C1 segment of cervical spinal cord (tissue), 14 donors: ENCODE measurements at places on chromosomes 13 and 19.
A peak's percentile ranks its signal among the peaks of the same experiment; 100 is the strongest.

GRCh38 chr13:113364901-113365582 is 1.1 kb upstream of the GRTP1 start:
- no peak for DNase-seq

GRCh38 chr19:31553112-31553845 is 204.0 kb upstream of the TSHZ3 start:
- no peak for DNase-seq

DNA sequence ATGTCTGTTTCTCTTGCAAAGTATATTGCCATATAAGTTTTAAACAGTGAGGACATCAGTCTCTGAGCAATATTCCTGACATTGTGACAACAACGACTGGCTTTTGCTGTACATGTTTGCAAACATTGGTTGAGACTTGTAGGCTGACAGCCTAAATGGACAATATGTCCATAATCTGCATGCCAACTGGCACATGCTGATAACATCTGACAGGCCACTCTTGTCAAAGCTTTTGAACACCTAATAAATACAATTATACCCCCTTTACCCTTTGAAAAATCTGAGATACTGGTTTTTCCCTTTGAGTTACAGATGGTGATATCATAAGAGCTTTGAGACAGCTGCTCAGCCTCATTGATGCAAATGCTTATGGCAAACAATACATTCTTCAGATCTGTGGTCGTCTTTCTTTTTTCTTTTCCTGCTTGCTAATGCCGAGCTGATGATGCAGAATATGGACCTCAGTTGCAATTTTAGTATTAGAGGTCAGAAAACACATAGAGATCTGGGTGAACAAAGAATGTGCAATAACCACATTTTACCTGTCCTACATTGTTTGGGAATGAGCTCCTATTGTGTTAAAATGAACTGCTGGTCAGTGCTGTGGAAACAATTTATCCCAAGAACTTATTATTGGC is 114.9 kb downstream of the RFC3 start:
- DNase-seq = no peak

DNA sequence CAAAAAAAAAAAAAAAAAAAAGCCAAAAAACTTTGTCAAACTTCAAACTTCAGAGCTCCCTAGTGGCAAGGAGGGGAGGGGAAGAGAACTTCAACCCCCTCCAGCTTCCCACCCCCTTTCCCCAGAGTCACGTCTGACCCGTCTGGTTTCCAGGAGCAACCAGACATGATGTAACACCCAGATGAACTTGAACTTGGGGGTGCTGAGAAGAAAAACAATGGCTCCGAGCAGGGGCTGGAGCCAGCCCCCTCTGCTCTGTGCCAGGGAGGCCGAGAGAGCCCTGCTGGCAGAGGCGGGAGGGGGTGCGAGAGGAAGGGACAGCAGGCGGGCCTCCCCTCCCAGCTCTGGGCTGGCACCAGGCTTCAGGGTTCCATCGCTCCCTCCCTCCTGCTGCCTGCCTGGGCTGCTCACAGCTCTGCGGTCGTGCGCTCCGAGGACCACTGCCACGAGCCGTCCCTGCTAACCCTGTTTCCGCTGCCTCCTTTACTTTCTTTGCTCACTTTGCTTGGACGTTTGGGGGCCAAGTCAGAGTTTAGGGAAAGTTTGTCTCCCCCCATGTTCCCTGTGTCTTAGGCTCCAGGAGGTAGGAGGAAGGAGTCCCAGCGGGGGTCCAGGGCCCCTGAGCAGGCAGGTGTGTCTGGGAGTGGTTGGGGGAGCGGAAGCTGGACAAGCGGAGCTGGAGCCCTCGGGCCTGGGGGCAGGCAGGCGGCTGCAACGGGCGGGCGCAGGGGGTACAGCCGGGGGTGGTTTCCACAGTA is 11.1 kb downstream of the LYL1 start:
- peak; percentile 83 for DNase-seq

DNA sequence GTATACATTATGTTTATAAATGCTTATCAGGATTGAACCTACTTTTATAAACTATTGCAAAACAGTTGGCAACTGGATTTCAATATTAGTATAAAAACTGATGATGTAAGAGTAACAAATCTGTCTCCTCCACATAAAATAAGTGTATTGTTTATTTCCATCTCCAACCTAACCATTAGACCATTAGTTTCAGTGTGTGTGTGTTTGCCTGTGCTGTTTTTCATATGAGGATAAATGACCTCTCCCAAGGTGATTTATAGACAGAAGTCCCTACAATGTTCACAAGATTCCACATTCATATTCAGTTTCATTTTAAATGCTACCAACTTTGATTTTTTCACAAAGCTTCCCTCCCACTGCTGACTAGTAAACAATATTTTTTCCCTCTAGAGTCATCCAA is 871.6 kb downstream of the PCDH9 start:
- DNase-seq = no peak

GRCh38 chr13:21080593-21080891 is 19.2 kb upstream of the LATS2 start:
- DNase-seq = no peak

DNA sequence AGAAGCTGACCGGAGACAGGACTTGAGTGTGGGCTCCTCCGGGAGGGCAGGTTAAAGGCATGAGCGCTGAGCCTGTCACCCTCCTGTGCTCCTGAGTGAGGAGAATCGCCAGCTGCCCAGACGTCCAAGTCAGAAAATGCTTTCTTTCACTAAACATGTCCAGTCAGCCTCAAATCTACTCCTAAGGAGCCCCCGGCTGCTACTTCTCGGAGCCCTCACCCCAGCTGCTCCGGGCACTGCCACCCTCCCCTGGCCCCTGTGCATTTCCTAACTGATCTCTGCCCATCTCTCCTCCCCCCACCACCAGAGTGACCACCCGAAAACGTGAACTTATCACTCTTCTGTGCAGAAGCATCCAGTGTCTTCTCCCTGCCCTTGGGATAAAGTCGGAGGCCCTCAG is 277.5 kb upstream of the SOX1 start:
- DNase-seq = no peak

GRCh38 chr13:95221971-95222732 is 79.1 kb downstream of the ABCC4 start:
- DNase-seq = no peak

DNA sequence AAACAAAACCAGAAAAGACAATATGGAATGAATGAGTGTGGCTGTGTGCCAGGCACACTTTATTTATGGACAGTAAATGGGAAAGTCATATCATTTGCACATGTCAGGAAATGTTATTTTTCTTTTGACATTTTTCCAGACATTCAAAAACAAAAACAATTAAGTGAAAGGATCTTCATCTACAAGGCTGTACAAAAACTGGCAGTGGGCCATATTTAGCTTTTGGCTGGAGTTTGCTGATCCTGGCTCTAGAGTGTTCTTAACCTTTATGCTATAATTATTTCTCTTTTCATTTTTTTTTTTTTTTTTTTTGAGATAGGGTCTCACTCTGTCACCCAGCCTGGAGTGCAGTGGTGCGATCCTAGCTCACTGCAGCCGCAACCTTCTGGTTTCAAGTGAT is 6.5 kb upstream of the TNFSF9 start:
- DNase-seq = no peak

DNA sequence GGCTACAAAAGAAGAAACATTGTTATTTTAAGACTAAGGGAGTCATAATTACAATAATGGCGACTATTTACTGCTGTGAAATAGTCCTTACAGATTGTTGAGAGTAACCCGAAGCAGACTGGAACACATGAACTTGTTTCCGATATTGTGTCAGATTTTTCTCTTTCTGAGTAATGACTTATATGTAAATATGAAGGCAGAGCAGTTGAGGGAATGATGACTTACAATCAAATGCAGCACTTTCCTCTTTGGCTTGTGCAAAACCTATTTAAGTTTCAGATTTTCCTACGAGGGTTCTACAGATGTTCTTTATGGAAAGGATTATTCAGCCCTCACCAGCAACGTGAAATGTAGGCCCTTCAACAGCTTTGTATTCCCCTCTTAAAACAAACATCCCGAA is 198.6 kb downstream of the RGCC start:
- DNase-seq = no peak

DNA sequence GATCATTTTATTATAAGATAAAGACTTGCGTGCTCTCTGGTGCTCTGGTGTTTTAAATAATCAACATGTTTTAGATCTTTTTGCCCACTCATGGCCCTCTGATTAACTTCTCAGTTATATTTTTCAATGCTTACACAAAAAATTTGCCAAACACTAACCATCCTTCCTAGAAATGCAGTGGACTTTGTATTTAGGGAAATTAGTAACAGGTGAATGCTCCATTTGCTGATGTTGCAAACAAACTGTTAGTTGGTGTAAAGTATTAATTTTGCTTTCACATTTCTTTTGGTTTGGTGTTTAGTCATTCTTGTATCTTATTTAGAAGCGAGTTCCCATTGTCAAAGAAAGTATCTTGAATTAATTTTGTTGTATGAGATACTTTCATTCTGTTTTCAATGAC is 2.7 kb downstream of the KL start:
- no peak for DNase-seq

GRCh38 chr19:19540064-19540714 is 2.1 kb downstream of the CILP2 start:
- no peak for DNase-seq

GRCh38 chr13:23020246-23020843 is 160.4 kb upstream of the SGCG start:
- no peak for DNase-seq

- no peak for DNase-seq
Observed at GRCh38 chr19:7751157-7751783, 3.9 kb upstream of the CD209 start.

GRCh38 chr19:2333027-2333806 is 4.7 kb downstream of the SPPL2B start:
- DNase-seq = no peak

DNA sequence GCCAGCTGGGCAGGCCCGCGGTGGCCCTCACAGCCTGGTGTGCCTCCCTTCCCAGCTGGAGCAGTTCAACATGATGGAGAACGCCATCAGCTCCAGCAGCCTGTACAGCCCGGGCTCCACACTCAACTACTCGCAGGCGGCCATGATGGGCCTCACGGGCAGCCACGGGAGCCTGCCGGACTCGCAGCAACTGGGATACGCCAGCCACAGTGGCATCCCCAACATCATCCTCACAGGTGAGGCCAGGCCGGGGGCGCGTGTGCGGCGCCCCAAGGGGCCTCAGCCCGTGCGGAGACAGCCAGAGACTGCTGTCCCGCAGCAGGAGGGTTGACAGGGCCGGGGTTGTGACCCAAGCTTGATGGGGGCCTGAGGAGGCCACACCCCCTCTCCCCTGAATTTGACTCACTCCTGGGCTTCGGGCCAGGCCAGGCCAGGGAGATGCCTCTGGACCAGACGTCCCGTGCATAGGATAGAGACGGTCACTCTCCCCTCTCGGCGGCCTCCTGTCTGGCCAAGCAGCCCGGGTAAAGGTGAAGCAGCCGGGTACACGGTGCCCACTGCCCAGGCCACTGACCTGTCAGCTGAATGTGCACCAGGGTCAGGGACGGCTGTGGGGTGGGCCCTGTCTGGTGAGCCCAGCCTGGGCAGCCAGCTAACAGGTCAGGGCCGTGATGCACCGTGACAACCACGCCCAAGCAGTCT is 15.4 kb downstream of the COMP start:
- no peak for DNase-seq

GRCh38 chr13:111371720-111372119 is 51.3 kb downstream of the TEX29 start:
- no peak for DNase-seq
